NK-92 treated with Interleukin-12 subunit alpha and Interleukin-12 subunit beta, amount 100 ng/mL, for 24 hours (cell line): ENCODE measurements at places on chromosomes 16 and 17.
A peak's percentile ranks its signal among the peaks of the same experiment; 100 is the strongest.

DNA sequence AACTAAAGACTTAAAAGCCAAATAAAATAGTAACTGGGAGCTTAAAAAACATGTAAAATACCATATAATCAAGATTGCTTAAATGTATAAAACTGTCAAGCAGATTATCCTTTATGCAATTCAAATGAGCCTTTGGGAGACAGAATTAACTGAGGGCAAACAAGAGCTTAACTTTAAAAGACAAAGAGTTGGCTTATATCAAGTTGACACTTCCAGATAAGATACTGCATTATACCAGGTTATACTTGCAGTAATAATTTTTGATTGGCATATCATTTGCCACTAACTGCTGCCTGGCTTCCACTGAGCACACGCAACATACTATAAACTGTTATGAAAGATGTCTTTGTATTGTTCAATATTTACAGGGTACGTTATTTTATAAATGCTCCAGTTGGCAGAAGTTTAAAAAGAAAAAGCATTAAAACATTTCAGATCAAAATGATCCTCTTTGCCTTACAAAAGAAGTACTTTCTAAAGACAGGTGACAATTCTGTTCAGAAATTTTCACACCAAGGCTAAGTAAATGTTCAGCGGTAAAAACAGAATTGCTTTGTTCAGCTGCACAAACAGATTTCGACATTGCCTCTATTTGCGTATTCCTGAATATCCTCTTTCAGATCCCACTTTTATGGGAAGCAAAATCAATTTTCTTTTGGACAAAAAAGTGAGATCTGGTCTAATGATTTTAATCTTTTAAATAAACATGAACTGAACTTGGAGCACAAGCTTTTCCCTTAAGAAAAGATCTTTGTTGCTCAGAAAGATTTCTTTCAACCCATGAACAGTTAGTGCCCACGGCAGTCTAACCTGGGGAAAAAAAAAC is 50.7 kb downstream of the TOX3 start:
- DNase-seq: no peak

GRCh38 chr16:65120461-65120830 is 1.4 kb downstream of the CDH11 start:
- DNase-seq: no peak

DNA sequence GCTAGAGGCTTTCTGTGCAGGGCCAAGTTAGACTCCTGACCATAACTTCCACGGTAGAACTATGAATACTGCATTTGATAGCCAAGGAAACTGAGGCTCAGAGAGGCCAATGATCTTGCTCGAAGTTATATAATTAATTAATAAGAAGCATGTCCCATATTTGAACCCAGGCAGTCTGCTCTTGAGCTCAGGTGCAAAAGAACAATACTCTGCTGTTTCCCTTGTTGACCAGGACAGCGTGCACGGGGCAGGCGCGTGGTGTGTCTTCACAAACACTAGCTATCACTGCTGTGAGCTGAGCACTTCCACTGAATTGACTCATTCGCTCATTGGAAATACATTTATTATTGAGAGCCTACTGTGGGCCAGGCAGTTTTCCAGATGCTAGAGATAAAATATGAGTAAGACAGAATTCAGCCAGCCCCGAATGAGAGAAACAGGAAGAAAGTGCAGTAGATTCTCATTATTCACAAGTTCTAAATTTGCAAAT is 1.6 kb downstream of the CHD9 start:
- no peak for DNase-seq

- DNase-seq: no peak
Measured at GRCh38 chr17:47978324-47978723, 7.4 kb downstream of the CDK5RAP3 start.

DNA sequence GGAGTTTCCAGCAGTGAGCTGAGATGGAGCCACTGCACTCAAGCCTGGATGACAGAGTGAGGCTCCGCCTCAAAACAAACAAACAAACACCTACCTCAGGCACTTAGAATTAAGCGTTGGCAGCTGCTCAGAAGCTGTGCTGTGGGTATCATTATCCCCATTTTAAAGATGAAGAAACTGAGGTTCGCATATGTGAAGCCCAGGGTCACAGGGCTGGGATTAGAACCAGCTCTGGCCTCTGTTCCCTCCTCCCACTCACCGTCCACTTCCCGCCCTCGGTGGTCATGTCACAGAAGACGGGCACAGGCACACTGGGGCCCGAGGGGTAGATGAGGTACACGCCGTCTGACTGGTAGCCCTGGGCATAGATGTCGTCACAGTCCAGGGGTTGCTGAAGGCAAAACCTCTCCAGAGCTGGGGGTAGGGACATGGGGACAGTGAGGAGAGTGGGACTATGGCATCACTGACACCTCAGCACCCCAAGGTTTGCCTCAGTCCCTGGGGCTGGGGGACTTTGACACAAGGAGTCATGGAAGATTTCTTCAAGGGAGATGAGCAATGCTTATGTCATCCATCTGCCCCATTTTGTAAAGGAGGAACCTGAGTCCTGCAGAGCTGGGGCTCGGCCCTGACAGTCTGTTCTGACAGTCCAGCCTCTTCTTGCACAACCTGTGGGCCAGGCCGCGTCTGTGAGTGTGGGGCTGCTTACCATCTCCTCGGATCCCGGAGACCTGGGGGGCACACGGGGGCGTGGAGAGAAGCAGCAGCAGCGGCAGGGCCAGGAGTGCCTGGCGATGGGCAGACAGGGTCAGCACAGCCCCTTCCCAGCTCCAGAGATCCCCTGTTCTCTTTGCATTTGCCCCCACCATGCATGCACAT is 700 bp downstream of the MFAP4 start:
- DNase-seq: no peak

DNA sequence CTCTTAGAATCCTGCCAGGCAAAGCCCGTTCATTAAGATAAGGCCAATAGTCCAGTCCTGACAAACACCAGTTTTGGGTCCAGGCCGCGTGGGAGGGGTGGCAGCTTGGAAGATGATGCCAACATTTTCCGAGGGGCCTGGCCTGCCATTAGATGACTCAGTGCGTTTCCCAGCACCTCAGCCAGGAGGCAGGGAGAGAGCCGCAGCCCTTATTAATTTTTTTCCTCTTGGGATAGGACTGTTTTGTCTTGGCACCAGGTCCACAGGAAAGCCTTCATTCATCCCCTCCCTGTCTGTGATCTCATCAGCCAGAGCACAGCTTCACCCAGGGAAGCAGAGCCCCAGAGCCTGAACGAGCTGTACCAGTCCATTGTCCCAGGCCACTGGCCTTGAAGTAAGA is 4.7 kb upstream of the NDEL1 start:
- no peak for DNase-seq

- DNase-seq: no peak
Measured at GRCh38 chr16:30760001-30760559, 1.8 kb downstream of the CFAP119 start.

GRCh38 chr17:76150712-76151622 is 9.9 kb upstream of the FOXJ1 start:
- DNase-seq: no peak

DNA sequence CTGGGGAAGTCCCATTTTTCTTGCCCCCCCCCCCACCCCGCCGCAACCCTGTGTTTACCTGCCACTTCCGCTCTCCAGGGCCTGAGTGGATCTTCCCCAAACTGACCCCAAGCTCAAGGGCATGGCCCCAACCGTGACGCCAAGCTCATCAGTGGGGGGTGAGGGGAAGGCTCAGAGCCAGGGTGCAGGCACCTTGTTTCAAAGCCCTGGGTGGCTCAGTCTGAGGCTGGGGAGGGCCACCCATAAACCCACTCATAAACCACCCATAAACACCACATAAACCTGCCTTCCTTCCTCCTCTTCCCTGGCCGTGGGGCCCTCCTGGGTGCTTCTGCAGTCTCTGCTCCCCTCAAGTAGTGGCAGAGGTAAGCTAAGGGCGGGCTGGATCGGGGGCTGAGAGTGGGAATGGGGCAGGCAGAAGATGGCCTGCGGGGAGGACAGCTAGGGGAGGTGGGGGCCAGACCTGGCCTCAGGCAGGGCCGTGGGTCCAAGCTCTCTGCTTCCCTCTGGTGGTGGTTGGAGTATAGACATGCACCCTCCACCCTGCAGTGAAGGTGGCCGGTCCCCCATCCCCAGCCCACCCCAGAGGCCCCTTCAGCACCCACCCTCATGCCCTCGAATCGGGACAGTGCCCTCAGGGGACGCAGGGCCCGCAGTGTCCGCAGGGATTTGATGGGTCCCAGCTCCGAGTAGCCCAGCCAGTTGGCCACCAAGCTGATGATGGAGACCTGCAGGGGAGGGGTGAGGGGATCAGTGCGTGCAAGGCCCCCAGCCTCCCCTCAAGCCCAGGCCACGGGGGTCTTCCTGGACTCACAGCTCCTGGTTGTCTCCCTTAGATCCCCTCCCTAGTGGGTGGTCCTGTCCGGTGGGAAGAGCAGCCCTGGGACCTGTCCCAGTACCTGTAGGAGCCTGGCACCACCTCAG is 14.6 kb upstream of the CD79B start:
- peak; percentile 42 for DNase-seq

DNA sequence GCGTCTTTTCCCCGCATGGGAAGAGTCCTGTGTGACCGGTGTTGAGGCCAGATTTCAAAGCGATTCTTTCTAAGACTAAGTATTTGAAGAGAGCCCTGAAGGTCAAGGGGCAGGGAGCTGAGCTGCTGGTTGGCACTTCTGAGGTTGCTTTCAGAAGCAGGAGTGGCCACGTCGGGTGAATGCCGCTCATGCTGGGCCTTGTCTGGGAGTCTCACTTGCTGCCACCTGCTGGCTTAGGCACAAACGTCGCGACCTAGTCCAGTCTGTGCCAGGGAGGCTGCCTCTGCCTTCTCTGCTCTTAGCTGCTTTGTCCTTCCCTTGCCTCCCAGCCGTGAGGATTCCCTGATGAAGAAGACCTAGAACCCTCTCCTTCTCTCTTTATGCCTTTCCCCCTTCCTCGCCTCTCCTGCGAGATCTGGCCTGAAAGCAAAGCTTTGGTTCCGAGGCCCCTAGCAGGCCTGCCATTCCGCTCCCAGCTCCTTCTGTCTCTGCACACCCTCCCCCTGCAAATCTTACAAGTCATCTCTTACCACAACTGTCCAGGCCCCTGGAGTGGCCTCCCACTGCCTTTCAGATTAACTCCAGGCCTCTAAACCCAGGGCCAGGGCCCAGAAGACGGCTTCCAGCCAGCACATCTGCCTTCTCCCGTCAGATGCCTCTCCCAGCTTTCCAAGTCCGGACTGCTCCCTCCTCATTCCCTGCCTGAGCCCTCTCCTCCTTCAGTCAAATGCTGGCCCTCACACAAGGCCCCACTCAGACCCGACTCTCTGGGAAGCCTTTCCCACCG is 11.4 kb downstream of the CTNS start:
- no peak for DNase-seq

- DNase-seq: no peak
Measured at GRCh38 chr16:27242398-27242797, 26.2 kb downstream of the NSMCE1 start.
